Natural killer cell (primary cell): ENCODE measurements at places on chromosomes 3 and 15. TPM values are rescaled to one million over a fixed set of nuclear protein-coding genes. Genes with fewer than 3 reads are reported as not detected.

- DNase-seq = no peak
These were observed 110.0 kb downstream of the XXYLT1 start for GRCh38 chr3:195160908-195161434.

GRCh38 chr3:39808467-39809180 is 785 bp upstream of the MYRIP start:
- DNase-seq = no peak

GRCh38 chr3:76551739-76552138 is 488.2 kb upstream of the ROBO2 start:
- no peak for DNase-seq

DNA sequence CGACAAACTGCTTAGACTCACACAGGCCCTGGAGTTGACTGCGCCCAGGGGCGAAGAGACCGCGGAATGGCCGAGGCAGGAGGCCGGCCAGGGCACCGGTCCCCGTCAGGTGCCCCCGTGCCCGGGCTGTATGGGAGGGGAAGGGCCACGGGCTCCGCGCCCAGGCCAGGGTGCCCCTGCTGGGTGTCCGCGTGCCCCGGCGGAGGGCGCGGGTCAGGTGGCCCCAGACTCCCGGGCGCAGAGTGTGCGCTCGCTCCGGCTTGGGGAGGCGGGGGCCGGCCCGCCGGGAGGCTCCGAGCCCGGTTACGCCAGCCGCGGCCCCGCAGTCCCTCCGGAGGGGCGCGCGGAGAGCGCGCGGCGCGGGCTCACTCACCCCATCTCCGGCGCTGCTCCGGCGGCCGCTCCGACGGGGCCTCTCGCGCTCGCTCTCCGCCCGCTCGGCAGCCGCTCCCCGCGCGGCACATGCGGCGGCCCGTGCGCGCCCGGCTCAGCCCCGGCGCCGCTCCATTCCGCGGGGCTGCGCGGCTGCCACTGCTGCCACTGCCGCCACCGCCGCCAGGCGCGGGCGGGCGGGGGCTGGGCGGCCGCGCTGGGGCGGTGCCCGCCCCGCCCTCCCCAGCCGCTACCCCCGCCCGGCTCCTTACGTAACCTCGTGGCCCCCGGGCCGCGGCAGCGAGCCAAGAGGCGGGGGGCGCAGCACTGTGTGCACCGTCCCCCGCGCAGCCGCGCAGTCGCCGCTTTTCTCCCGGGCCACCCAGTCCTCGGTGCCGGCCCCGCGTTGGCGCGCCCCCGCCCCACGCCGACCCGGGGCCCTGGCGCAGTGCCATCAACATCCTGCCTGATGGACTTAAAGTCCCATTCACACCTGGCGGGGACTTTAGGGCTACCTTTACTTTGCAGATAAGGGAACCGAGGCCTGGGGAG is at the start of gene HOMER2:
TSS of gene HOMER2 (minus strand) at position 563 of the 924 bp plus-strand sequence. CDS start at position 378, 185 bp downstream.
- no peak for DNase-seq

- no peak for DNase-seq
These were observed 21.9 kb downstream of the OSTN start for GRCh38 chr3:191220908-191221307.

- no peak for DNase-seq
These were observed 44.9 kb upstream of the MANF start for GRCh38 chr3:51340013-51340829.

- no peak for DNase-seq
These were observed 21.6 kb upstream of the RGMA start for GRCh38 chr15:93110502-93111040.

DNA sequence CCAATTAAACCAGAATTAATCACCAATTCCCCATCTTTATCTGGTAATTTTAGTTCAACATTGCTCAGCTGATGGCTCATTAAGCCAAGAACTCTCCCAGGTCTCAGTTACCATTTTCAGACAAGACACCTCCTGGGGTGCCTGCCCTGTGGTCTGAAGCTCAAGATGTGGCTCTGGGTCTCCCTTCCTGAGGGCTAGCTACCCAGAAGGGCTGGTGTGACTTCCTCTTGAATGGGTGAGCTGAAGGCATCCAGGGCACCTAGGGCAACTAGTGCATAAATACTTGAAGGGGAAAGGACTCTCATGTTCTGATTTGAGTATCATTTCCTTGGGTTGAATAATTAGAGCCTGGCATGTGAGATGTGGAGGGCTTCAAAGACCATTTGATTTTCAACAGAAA is 6.7 kb upstream of the TM4SF1 start:
- DNase-seq = no peak

The ARHGEF3 gene
- 211 TPM for total RNA-seq

The FEZF2 gene
- total RNA-seq = not detected

The DRD3 gene
- not detected for total RNA-seq

The PPP2R3A gene
- 0.40 TPM for total RNA-seq

The PAK6 gene
- 7.9 TPM for total RNA-seq

The CFAP92 gene
- 0.41 TPM for total RNA-seq

The IGSF11 gene
- total RNA-seq = 2.3 TPM
